ENCODE measurements at places on chromosomes 12 and 14.

GRCh38 chr12:99619389-99620158, 28.0 kb upstream of the GARIN6 start:
- DNase-seq, result no peak

DNA sequence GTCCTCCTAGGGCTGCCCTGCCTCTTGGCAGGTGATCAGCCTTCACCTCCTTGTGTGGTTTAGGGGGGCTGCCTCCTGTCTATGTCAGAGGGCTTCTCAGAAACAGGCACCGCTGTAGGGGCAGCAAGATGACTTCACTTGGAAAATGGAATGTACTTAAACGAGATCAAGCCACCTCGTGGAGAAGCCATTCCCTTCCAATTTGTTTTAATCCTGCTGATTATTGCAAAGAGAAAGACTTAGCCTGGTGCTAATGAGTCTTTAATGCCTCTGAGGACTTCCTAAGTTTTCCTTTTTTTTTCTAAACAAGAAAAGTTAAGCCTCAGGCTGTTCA, 62.3 kb upstream of the RFLNA start:
- no peak for DNase-seq

- peak; percentile 83 for DNase-seq
Observed at GRCh38 chr12:106342397-106343213, 14.9 kb upstream of the POLR3B start.

GRCh38 chr14:83007641-83008225, 1474.1 kb upstream of the SEL1L start:
- no peak for DNase-seq

DNA sequence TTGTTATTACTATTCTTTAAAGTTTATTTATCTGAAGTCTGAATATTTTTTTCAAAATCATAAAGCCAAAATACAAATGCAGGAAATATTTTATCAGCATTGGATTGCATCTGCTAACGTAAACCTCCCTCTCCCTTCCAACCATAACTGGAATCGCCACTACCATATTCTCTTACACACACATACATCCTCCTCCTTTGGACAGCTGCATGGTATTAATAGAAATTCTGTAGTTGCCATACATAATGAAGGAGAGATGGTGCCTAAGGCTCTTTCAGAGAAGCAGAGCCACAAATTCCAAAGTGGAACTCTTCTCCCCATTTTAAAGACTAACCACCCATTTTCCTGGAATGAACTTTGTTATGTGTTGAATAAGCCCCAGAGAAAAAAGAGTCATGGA, 352.7 kb downstream of the MDGA2 start:
- DNase-seq, result no peak

DNA sequence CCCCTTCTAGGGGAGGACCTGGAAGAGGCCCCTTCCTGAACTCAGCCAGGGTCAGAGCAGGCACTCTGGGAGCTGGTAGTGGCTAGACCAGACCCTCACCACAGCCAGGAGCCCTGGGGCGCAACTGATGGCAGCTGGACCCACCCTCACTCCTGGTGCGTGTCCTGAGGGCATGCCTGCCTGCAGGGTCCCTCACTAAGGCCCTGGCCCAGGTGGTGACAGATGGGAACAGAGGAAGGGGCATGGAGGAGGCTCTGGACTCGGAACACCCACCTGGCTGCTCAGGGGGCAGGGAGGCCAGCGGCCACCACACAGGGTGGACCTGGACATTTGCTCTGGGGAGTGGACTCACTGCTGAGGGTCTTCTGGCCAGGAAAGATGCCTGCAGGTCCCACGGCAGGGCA, 342.2 kb upstream of the SFSWAP start:
- DNase-seq, result no peak

GRCh38 chr12:89878950-89879349, 170.3 kb upstream of the ATP2B1 start:
- no peak for DNase-seq

Data from hindlimb muscle (tissue), 1 donor.